Occipital lobe (tissue), 3 donors: ENCODE measurements at places on chromosomes 6 and 20.

DNA sequence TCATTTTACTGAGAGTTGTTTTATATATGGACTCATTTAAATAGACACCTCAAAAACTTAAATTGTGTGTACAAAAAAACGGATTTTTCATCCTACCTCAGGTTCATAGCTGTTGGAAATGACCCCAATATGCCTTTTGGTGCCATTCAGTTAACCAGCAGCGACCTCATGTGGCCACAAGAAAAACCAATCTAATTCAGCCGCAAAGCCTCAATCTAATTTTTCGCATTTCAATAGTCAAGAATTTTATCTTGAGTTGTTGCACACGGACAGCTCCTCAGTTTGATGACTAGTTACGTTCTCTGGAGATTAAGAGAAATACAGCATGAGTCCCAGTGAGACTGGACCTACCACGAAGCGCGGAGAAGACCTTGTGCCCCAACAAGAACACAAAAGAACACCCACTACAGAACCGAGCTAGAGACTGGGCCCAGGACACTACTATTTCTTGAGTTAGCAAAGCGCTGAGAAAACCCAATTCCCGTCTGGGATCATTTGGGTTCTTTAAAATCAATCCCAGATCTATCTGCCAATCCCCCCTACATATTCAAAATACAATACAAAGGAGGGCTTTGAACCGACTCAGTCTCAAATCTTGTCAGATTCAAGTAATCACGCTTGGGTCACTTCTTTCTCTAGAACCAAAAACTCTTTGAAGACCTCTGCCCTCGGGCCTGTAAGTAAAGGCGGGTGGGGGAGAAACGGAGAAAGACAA lies 1.1 kb downstream of the TCP11 start:
- DNase-seq: peak; percentile 22

DNA sequence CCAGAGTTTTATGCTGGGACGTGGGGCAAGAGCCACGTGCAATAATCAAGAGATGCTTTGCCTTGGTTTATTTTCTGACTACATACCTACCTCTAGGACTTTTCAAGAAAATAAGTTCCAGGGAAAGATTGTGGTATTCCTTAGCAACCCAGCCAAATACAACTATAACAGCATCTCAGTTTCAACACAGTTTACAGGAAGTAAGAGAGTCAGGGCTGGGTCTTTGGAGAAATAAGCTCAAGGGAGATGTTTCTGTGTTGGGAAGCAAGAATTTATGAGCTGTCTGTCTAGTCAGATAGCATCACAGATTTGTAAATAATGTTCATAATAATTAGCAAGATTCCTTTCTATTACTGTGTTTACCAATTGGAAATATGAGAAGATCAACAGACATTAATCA lies 35.1 kb downstream of the MAP3K5 start:
- no peak for DNase-seq

DNA sequence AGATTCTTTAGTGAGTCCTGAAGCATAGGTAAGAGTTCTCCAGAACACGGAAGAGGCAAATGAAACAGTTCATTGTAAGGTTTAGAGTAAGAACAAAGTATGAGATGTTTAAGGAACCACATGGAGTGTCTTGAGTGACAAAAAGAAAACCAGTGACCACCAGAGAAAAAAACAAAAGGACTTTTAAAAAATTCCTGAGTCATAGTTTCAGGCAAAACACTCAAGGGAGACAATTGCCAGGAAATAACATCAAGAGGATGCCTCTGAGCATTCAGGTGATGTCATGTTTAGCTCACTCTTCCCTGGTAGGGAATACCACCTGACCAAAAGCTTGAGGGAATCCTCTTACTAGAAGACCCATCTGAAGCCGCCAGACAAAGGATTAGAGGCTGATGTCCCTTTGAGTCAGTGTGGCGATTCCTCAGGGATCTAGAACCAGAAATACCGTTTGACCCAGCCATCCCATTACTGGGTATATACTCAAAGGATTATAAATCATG lies 110.3 kb downstream of the COL19A1 start:
- DNase-seq: no peak

DNA sequence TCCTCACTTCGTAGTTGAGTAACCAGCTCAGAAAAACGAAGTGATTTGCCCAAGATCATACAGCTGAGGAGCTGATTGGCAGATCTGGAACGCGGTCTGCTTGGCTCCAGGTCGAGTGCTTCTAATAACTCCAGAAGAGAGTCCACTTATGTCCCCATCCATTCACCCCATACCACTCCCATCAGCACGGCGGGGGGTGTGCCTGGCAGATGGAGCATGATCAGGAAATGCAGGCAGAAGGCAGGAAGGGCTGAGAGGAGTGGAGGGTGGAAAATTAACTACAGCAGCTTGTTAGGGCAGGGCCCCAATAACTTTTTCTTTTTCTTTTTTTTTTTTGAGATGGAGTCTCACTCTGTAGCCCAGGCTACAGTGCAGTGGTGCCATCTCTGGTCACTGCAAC lies 15.0 kb downstream of the FITM2 start:
- DNase-seq: no peak

DNA sequence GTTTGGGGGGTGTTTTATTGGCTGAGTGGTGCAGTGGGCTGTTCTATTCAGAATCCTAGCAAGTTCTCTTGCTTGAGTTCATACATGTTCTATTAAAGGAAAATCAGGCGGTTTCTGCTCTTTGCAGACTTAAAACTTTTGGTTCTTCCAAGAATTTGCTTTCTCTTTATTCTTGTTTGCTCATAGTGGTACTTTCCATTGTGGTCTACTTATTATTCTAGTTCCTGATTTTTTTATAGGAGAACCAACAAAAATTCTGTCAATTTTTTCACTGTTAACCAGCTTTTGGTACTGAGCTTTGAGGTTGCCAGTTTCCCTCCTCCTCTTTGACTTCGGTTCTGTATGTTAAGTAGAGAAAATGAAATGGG lies 6.7 kb downstream of the AFDN start:
- no peak for DNase-seq

- no peak for DNase-seq
Observed at GRCh38 chr6:143346004-143346403, 104.5 kb downstream of the ADAT2 start.

DNA sequence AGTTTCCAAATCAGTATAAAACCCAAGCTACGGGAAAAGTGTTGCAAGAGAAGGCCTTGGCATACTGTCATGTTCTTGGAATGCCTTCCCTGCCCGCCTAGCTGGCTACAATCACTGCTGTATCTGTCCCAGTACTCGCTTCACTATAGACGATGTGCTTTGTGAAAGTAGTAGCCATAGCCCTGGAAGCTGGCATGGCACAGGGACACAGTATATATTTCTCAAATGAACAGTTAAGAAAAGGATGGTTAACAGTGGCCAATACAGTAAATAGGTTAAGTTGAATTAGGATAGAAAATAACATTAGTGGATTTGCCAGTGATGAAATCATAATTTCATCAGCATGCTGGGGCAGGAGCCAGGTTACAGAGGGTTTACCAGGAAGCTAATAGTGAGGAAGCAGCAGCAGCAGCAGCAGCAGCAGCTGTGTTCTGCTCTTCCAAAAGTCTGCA lies 499.3 kb downstream of the CDKAL1 start:
- no peak for DNase-seq

- DNase-seq: no peak
Observed at GRCh38 chr20:23150304-23151007, 64.3 kb upstream of the CD93 start.

- DNase-seq: no peak
Observed at GRCh38 chr6:153725456-153725855, 313.6 kb upstream of the OPRM1 start.

- DNase-seq: no peak
Observed at GRCh38 chr20:1724901-1725300, 67.3 kb upstream of the SIRPG start.

GRCh38 chr6:132726608-132726975 lies 12.7 kb upstream of the VNN1 start:
- DNase-seq: no peak

- DNase-seq: no peak
Observed at GRCh38 chr6:6701864-6702263, 113.3 kb downstream of the LY86 start.

- no peak for DNase-seq
Observed at GRCh38 chr6:84455511-84456029, 228.1 kb upstream of the CEP162 start.

- DNase-seq: no peak
Observed at GRCh38 chr6:72955666-72956065, 269.6 kb downstream of the KHDC1L start.

- DNase-seq: peak; percentile 4
Observed at GRCh38 chr6:118705544-118706491, 54.4 kb upstream of the CEP85L start.

- DNase-seq: no peak
Observed at GRCh38 chr20:59709636-59710035, 105.3 kb downstream of the PHACTR3 start.

DNA sequence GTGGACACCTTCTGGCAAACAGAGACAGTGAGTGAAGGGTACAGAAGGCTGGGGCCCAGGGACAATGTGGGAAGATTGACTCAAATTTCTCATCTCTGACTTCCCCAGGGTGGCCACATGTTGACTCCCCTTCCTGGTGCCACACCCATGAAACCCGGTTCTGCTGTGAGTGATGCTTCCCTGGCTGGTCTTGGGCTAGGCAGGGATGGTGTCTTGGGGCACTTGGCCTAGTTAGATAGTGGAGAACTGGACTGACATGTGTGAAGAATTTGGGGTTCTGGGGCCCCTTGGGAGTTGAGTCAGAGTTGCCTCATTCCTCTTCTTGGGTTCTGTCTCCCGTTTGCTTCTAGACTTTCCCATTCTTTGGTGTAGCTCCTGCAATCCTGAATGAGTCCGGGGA lies 34.2 kb downstream of the GSS start:
- no peak for DNase-seq

DNA sequence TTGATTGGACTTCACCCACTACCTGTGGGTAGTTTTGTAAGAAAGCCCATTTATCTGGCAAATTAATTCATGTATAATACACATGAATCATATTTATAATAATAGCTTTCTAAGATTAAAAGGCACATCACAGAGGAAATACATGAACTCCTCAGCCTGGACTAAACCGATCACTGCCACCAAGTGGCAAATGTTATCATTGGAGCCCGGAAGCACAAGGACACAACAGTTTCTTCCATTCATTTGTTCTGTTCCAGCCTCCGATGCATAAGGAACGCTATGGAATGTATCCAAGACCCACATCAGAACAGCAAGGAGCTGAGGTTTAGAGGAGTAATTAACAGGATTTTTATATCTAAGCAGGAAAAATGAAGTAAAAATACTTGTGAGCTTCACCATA lies 13.9 kb upstream of the IPCEF1 start:
- DNase-seq: peak; percentile 5

- DNase-seq: no peak
Observed at GRCh38 chr6:36358226-36358915, 21.7 kb upstream of the BNIP5 start.
